T follicular helper cell (primary cell): ENCODE measurements at places on chromosomes 3 and 15.

GRCh38 chr3:62622553-62623174 lies 249.3 kb upstream of the FEZF2 start:
- DNase-seq = no peak

GRCh38 chr3:101996832-101997231 lies 147.5 kb downstream of the NFKBIZ start:
- no peak for DNase-seq

GRCh38 chr3:134347551-134347950 lies 26.7 kb downstream of the AMOTL2 start:
- no peak for DNase-seq

GRCh38 chr3:155281912-155282311 lies 11.6 kb downstream of the STRIT1 start:
- no peak for DNase-seq

GRCh38 chr3:126100634-126101301 lies 16.8 kb upstream of the SLC41A3 start:
- DNase-seq = no peak

- DNase-seq = no peak
Observed at GRCh38 chr3:120460181-120460790, 9.5 kb upstream of the FSTL1 start.

DNA sequence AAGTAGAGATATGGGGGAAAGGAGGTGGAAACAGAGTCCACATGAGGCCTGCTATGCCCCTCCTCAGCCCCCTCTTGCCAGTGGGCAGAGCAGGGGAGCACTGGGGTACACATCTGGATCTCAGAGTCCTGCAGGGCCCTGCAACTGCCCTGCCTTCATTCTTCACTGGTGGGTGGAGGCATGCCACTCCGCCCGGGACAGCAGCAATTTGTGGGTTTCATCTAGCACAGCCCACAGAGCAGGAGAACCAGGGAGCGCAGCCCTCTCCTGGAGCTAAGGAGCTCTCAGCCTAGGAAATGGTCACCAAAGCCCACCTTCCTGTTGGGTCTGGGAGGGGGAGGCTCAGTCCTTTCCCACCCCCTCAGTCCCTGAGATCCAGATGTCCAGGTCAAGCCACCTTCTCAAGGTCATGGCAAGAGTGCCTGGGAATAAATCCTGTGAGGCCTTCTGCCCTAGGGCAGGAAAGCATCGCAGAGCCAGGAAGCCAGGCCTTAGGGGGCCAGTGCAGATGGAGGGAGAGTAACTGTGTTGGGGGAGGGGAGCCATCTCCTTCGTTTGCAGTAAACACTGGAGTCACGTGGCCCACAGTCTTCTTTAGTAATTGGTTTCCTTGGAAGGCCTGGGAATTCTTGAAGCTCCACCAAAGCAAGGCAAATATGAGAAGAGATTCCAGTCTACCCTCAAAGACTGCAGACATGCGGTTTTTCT lies 31.0 kb downstream of the ANP32A start:
- DNase-seq = no peak

- DNase-seq = peak; percentile 64
Observed at GRCh38 chr15:63860155-63860554, 26.4 kb upstream of the HERC1 start.

DNA sequence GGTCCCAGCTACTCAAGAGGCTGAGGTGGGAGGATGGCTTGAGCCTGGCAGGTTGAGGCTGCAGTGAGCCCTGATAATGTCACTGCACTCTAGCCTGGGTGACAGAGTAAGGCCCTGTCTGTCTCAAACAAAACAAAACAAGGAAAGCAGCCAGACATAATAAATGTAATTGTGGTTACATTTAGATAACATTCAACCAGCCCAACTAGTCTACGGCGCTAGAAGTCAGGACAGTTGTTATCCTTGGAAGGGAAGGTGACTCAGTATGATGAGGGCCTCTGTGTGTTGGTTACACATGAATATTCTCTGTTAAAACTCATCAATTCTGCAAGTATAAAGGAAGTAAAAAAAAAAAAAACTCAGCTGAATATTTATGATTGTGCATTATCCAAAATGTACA lies 27.0 kb upstream of the CSPG5 start:
- no peak for DNase-seq

GRCh38 chr3:73611176-73611575 lies 13.6 kb downstream of the PDZRN3 start:
- DNase-seq = no peak

DNA sequence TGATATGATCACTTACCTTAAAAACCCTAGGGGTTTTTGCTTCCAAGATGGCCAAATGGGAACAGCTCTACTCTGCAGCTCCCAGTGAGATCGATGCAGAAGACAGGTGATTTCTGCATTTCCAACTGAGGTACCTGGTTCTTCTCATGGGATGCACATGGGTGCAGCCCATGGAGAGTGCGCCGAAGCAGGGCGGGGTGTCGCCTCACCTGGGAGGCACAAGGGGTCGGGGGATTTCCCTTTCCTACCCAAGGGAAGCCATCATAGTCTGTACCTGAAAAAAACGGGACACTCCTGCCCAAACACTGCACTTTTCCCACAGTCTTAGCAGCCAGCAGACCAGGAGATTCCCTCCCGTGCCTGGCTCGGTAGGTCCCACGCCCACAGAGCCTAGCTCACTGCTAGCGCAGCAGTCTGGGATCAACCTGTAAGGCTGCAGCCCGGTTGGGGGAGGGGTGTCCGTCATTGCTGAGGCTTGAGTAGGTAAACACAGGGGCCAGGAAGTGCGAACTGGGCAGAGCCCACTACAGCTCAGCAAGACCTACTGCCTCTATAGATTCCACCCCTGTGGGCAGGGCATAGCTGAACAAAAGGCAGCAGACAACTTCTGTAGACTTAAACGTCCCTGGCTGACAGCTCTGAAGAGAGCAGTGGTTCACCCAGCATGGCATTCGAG lies 78.6 kb downstream of the CTNNB1 start:
- DNase-seq = no peak

DNA sequence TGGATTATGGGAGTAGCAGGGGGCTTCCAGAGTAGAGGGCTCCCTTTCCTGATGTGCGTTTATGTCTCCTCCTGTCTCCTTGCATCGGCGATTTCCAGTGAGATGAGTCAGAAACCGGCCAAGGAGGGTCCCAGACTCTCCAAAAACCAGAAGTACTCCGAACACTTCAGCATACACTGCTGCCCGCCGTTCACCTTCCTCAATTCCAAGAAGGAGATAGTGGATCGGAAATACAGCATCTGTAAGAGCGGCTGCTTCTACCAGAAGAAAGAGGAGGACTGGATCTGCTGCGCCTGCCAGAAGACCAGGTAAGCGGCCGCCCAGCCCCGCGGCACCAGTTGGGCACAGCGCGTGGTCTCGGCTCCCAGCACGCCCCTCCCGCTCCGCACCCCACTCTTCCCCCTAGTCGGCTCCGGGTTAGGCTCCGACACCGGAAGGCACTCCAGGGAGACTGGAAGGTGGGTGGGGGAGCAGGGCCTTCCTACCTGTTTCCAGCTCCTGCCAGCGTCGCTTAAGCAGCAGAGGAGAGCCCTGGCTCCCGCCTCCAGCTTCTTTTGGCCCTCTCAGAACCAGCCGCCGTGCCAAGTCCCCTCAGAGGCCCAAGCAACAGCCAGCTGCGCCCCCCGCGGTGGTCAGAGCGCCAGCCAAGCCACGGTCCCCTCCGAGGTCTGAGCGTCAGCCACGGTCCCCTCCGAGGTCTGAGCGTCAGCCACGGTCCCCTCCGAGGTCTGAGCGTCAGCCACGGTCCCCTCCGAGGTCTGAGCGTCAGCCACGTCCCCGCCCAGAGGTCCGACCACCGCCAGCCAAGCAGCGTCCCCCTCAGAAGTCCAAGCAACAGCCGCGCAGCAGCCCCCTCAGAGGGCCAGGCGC lies 34.7 kb downstream of the MOBP start:
- DNase-seq = no peak

- DNase-seq = no peak
Observed at GRCh38 chr3:60585918-60586317, 665.3 kb downstream of the FHIT start.

- DNase-seq = no peak
Observed at GRCh38 chr3:132804498-132804897, 82.3 kb upstream of the NPHP3 start.

DNA sequence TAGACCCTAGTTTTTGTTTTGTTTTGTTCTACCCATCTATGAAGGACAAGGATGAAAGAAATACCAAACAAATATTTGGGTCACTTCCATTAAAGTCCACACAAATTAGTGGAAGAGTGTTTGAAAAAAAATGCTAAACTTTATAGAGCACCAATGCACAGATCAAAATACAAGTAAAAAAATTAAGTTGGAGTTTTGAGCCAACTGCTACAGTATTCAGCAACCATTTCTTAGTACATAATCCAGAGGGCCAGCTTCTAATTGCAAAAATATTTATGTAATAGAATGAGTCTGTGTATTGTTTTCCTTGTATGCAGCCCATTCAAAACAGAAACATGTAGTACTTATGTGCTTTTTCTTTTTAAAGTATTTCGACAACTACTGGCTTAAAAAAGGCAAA lies 121.1 kb downstream of the CBLB start:
- DNase-seq = no peak

- no peak for DNase-seq
Observed at GRCh38 chr15:70043590-70043989, 54.1 kb downstream of the TLE3 start.

DNA sequence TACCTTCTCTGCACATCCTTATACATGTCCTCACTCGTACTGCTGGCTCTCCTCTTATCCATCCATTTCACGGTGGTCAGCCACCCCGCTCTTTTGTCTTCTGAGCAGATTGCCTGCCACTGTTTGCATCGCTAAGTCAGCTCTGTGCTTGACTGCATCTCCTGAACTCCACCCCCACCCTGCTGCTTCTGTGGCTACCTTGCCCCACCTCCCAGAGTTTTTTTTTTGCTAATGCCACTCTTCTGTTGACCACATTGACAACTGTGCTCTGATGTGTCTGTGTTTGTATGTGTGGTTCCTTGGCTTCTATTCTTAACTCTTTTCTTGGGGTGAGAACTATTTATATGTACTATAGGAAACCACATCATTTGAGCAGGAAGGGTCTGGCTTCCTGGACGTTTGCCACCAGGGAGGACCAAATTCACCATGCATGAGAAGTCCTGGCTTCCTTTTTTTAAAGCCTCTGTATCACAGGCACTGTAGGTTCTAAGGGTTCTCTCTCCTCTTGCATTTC lies 12.8 kb upstream of the MTMR10 start:
- DNase-seq = no peak

- no peak for DNase-seq
Observed at GRCh38 chr3:24881239-24881638, 386.6 kb upstream of the THRB start.

DNA sequence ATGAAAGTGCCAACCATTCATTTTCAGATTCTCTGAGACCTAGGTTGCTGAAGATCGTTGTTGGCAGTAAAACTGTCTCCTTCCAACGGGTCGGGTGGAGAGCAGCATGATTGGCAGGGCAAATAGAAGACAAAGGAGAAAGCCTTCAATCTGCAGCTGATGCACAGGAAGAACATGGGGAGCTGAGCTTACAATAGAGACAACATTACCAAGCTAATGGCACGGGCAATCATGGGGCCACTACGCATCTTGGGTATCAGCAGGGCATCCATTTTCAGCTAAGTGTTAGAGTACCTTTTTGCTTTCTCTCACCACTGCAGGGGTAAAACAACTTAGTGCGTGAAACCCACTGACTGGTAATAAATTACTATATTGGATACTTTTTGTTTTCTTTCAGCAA lies 114.8 kb downstream of the WDR72 start:
- DNase-seq = no peak

- DNase-seq = no peak
Observed at GRCh38 chr3:22399566-22399965, 648.6 kb upstream of the ZNF385D start.

- no peak for DNase-seq
Observed at GRCh38 chr3:168186293-168186983, 90.7 kb upstream of the GOLIM4 start.

- no peak for DNase-seq
Observed at GRCh38 chr15:77180757-77181156, 109.8 kb upstream of the TSPAN3 start.

GRCh38 chr15:61879219-61879618 lies 181.0 kb downstream of the VPS13C start:
- no peak for DNase-seq

GRCh38 chr3:121752261-121752660 lies 2.7 kb upstream of the GOLGB1 start:
- no peak for DNase-seq

- no peak for DNase-seq
Observed at GRCh38 chr15:101203607-101204189, 48.1 kb downstream of the CHSY1 start.

DNA sequence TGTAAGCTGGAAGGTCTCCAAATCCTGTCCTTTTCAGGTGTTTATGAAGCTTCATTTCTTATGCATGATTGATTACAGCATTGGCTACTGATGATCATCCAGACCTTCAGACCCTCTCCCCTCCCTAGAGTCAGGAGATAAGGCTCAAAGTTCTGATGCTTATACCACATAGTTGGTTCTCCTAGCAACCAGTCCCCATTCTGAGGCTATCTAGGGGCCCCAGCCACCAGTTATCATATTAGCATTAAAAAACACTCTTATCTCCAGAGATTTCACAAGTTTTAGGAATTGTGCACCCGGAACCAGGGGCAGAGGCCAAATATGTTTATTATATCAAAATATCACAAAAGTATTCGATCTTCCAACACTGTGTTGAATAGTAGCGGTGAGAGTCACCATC lies 953.1 kb downstream of the FHIT start:
- no peak for DNase-seq

GRCh38 chr15:89489376-89489775 lies 7.0 kb downstream of the RHCG start:
- DNase-seq = no peak

GRCh38 chr3:4739289-4740236 lies 239.7 kb upstream of the BHLHE40 start:
- no peak for DNase-seq

GRCh38 chr15:84831028-84831427 lies 13.9 kb downstream of the ALPK3 start:
- no peak for DNase-seq

GRCh38 chr15:35260941-35261340 lies 175.8 kb upstream of the NANOGP8 start:
- no peak for DNase-seq

GRCh38 chr3:54243056-54243931 lies 120.9 kb downstream of the CACNA2D3 start:
- DNase-seq = no peak

GRCh38 chr3:193971261-193971751 lies 164.6 kb upstream of the HES1 start:
- no peak for DNase-seq

DNA sequence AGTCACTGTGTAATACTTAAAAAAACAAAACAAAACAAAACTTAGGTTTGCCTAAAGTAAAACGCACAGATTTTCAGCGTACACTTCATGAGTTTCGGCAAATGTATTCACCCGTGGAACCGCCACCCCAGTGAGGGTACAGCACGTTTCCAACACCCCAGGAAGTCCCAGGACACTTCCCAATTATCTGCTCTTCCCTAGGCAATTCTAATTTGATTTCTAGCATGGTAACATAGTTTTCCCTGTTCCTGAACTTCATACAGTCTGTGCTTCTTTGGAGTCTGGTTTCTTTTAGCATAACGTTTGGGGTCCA lies 497 bp upstream of the CLASP2 start:
- DNase-seq = no peak

DNA sequence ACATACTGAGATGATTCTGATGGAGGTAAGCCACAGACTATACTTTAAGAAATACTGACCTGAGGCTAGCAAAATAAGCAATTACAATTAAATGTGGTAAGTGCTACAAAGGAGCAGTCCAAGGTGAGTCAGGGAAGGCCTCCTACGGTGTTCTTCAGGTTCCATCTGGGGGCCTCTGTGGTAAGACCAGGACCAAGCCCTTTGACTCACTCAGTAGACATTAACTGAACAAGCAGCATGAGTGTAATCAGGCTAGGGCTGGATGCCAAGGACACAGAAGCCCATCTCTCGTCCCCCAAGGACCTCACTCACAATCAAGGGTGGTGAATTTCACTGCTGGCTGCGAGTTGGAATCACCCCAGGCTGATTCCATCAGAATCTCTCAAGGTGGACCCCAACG lies 37.3 kb downstream of the DZIP1L start:
- no peak for DNase-seq
